ENCODE measurements at places on chromosomes 11 and 22.
A peak's percentile ranks its signal among the peaks of the same experiment; 100 is the strongest.

DNA sequence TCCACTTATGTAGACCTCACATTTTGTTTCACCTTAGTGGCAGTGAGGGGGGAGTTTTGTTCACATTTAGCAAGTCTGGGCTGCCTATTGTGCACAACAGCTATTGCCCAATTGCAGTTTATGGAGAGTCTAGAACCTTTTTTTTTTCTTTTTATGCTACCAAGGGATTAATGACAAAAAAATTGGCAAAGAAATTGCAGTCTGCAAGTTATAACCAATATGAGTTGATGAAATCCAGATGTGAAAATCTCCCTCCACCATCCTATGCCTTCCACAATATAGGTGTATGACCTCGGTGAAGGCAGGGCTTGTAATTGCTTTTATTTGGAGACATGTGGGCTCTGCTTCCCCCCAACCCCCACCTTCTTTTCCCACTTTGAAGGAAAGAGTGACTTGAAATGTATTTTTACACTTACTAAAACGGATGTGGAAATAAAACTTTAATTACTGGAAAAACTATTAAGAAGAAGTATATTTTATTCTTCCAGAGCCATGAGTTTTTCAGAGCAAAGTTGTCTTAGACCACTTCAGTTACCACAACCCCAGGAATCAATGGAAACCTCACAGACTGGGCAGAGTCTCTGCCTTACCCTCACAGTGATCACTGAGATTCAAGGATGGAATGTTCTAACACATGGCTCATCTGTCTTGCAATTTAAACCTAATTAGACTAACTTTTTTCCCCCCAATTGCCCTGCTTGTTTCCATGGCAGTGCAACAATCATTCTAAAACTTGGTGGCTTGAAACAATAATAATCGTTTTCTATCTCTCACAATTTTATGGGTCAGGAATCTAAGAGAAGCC is 120.8 kb upstream of the SLC5A12 start:
- no peak for DNase-seq

DNA sequence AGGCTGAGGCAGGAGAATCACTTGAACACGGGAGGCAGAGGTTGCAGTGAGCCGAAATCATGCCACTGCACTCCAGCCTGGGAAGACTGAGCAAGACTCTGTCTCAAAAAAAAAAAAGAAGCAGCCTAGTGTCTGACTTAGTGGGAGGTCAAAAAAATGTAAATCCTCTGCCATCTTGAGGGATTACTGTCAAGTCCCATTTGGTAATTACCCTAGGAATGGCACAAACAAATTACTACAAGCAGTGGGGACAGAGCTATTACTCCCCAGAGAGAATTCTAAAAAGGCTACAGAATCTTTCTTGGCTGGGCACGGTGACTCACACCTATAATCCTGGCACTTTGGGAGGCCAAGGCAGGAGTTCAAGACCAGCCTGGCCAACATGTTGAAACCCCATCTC is 3.8 kb downstream of the SERPING1 start:
- DNase-seq = no peak

DNA sequence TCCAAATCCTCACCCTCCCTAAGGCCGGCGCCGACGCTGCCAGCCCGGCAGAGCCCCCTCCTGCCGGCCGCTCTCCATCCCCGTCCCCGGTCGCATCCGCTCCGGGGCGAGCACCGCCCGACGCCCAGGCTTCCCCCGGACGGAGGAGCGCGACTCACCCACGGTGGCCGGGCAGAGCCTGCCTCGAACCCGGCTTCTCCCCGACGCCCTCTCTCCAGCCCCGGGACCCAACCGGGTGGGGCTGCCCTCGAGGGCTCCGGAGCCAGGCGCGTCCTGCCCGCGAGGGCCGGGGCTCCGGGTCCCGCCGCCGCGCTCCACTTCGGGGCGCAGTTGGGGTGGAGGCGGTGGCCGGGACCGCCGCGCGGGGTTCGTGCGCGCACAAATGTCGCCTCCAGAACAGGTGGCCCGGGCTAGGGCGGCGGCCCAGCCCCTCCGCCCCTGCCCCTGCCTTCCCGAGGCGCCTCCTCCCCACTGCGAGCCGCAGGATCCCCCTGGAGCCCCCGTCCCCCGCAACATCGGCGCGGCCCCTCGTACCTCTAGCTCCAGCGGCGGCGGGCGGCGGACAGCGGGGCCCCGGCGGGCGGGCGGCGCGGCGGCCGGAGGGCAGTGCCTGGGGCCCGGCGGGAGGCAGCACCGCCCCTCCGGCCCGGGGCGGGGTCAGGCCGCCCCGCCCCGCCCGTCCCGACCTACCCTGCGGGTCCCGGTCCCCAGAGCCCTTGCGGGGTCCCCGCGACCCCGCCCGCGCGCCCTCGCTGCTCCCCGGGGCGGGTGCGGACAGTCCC is at the start of gene A4GALT:
Gene A4GALT, minus strand, starts transcription at position 608 of the 782 bp plus-strand sequence. CDS start 26,919 bp downstream, outside the sequence.
- DNase-seq = peak; percentile 62

- DNase-seq = peak; percentile 82
Measured at GRCh38 chr11:73308003-73308960, at the start of gene ARHGEF17. Gene ARHGEF17, plus strand, starts transcription at chr11:73308276. Its CDS starts 363 bp downstream, at chr11:73308639.

DNA sequence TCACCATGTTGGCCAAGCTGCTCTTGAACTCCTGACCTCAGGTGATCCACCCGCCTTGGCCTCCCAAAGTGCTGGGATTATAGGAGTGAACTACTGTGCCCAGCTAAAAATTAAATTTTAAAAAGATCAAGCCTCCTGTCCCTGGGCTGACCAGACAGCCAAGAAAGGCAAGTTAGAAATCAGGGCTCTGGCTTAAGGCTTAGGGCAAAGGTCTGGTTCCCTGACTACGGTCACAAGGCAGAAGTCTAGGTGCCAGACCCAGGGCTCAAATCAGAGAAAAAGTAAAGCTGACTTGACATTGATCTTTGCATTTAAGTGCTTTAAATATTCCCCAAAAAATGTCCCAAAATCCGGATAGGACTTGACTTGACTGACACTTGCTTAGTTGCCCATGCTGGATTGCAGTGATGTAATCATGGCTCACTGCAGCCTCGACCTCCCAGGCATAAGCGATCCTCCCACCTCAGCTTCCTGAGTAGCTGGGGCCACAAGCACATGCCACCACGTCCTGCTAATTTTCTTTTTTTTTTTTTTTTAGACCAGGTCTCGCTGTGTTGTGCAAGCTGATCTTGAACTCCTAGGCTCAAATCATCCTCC is 17.3 kb upstream of the CRKL start:
- DNase-seq = no peak

DNA sequence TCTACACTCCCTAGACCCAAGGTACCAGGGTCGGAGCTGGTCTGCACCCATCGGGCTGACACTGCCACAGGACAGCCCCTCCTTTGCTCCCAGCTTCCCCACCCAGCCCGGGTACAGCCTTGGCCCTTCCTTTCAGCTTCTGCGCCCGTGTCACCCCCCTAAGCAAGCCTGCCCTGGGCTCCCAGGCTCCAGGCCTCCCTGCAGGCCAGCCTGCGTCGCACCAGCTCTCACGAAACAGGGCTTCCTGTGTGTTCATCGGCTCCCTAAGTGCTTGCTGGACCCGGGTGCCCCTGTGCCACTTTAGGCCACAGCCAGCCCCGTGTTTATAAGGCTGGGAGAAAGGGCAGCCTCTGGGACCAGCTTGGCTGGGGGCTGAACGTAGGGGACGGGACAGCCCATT is 21.1 kb downstream of the FLRT1 start:
- DNase-seq = no peak
